Activated CD8-positive, alpha-beta T cell treated with anti-CD3 and anti-CD28 coated beads for 36 hours (primary cell): ENCODE measurements at places on chromosomes 5 and 9. TPM values are rescaled to one million over a fixed set of nuclear protein-coding genes. Genes with fewer than 3 reads are reported as not detected.

DNA sequence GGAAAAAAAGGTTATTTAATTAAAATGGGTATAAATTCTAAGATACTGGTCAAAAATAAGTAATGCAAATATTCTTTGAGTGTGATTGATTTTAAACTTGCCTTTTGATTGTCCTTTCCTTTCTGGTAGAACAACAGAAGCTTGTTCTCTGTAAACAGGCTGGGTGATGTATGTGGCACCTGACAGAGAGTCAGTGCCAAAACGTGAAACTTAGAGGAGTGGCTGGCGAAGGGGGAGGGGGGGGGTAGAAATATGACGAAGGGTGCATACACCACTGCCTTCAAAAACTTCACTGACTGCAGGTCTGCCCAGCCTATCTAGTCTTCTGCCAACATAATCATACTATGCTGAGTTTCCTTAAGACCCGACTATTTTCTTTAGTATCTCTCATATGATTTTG lies 629.8 kb upstream of the SEMA6A start:
- DNase-seq: no peak

GRCh38 chr5:154795235-154795596 lies 40.0 kb downstream of the LARP1 start:
- no peak for DNase-seq

- DNase-seq: no peak
Observed at GRCh38 chr5:123220621-123221146, 131.6 kb downstream of the PRDM6 start.

DNA sequence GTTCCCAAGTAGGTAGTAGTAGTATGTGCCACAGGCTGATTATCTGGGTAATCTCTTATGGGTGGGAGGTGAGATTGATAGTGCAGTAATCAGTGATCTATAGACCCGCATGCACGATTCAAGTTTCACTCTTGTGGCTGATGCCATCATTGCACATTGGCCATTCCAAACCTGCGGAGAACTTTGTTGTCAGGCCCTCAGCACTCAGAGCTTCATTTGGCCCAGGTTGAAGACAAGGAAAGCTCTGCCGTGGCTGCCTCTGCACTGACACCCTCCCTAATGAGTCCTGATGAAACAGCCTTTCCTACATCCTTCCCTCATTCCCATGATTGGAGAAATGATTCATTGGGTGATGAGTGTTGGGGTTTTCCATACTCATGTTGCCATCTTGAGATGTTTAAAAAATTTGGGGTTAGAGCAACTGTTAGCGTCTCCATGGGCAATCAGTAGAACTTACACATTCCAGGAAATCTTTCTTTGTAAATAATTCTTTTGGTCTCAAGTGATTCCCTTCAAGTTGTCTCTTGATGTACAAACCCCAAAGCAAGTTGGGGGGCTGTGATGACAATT lies 22.9 kb downstream of the PROP1 start:
- no peak for DNase-seq

- no peak for DNase-seq
Observed at GRCh38 chr9:124322618-124323432, 65.1 kb downstream of the NEK6 start.

Gene KCNMB1
- not detected for total RNA-seq

Gene TERT
- total RNA-seq: 12.5 TPM

Gene TMEM215
- total RNA-seq: not detected

Gene CDH6
- total RNA-seq: not detected

Gene FGF10
- total RNA-seq: not detected

Gene LOX
- total RNA-seq: not detected

Gene ANKRD18A
- 2.3 TPM for total RNA-seq
